ENCODE measurements at places on chromosomes 12 and 14. TPM values are rescaled to one million over a fixed set of nuclear protein-coding genes. Genes with fewer than 3 reads are reported as not detected.

Gene PRR4
- 0.64 TPM for total RNA-seq

Gene GDF3
- not detected for total RNA-seq

Gene LRIG3
- 97.8 TPM for total RNA-seq

Gene RNASE1
- total RNA-seq = not detected

Gene KRT73
- not detected for total RNA-seq

Gene RGS6
- total RNA-seq = not detected
